DND-41 (cell line): ENCODE measurements at places on chromosomes 12 and 14.

- no peak for DNase-seq
Measured at GRCh38 chr14:89277203-89277602, 139.8 kb downstream of the FOXN3 start.

DNA sequence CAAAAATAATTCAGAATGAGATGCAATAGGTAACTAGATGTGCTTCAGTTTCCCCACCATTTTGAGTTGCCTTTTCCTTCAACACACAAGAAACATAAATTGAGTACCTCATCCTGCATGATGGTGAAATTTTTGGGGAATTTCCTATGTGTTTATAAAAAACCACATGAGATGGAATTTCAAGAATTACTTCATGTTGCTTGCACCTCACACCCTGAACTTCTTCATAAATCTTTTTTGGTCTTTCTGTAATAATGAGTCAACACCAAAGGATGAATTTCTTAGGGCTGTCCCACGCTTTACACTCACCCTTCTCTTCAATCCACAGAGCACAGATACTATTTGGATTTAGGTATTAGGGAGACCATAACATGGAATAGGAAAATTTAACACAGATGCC is 22.6 kb upstream of the LUM start:
- no peak for DNase-seq

DNA sequence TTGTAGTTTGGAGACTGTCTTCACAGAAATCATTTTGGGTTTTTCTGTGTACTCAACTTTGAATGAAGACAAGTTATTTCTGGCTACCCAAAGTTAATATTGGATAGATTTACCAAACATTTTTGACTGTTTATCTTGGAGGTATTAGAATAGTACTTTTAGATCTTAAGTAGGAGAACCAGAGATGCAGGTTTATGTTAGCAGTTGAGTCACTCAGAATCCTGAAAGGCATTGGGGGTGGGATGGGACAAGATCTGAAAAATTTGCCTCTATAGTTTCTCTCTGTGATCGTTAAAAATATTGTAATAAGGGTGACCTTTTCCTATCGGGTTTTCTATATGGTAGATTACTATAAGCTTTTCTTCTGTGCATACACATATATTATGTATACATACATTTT is 112.3 kb downstream of the TTC6 start:
- no peak for DNase-seq

DNA sequence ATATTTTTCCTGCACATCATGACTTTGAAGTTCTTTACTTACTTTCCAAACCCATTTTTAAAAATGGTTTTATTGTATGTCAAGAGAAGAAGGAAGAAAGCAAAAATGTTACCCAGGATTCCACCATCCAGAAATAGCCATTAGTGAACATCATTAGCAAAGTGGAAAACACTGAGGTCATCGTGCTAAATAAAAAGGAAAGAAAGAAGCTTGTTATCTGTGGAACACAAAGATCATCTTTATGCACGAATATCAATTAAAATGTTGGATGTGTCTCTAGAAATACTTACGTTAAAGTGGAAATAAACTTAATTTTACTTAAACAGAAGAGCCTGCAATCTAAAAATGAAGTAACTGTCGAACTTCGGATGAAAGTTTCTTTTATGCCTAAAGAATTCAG is 27.3 kb downstream of the SFSWAP start:
- no peak for DNase-seq

DNA sequence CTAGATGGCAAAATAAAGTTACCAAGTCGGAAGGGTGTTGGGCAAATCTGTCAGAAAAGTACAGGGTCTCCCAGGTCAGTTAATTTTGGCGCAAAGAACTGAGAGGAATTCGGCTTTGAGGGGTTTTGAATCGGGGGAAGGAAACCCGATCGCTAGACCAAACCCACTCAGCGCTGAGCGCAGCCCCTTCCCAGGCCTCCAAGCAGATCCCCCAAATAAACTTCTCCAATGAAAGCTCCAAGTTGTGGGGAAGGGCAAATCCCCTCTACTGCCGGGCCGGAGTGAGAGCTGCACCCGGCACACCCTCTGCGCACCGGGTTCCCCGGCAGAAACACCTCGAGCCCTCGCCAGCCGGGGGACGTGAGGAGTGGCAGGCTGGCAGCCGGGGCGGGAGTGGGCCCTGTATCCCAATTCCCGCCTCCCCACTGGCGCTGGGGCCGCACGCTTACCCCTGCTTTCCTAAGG is 441 bp downstream of the E2F7 start:
- no peak for DNase-seq

DNA sequence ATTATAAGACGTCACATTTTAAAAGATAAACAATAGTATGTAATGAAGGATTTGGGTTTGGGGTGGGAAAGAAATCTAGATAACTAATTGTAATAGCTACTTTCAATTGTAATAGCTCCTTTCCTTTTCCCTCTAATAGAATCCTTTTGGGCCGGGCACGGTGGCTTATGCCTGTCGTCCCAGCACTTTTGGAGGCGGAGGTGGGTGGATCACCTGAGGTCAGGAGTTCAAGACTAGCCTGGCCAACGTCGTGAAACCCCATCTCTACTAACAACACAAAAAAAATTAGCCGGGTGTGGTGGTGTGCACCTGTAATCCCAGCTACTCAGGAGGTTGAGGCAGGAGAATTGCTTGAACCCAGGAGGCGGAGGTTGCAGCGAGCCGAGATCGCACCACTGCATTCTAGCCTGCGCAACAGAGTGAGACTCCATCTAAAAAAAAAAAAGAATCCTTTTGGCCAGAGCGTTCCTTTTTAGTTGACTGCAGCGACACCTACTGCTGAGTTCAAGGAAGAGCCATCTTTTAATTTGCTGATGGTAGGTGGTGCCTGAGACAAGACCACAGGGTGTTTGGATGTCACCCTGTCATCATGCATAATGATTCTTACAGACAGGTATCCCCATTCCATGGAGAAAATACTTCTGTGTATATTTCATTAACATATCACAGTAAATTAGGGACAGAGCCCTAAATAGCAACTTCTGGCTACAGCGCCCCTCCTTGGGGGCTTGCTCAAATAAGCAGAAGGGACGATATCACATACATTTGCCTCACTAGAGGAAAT is 79.5 kb downstream of the ARMH4 start:
- peak; percentile 60 for DNase-seq

GRCh38 chr14:92917041-92917940 is 5.7 kb upstream of the CHGA start:
- no peak for DNase-seq

- DNase-seq = no peak
Measured at GRCh38 chr12:132593521-132593920, 16.9 kb downstream of the LRCOL1 start.

- DNase-seq = no peak
Measured at GRCh38 chr12:128458301-128458974, 191.5 kb downstream of the TMEM132C start.

DNA sequence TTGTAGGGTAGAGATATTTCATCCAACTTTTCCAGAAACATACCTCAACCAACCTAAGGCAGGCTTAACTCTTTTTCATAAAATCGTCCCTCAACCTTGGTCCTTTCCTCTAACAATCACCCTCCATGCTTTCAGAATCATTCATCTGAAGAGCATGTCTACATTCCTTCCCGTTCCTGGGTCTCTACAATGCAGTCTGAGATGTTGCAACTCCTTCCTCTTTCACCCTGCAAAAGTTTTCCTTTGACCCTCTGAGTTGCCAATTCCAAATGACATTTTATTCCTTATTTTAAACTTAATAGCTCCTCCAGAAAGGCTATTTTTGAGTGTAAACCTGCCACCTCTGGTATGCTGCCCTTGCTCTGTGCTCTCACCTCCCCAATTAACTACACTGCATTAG is 16.7 kb downstream of the SLC7A7 start:
- DNase-seq = no peak

- DNase-seq = no peak
Measured at GRCh38 chr12:100447381-100447780, 26.3 kb upstream of the NR1H4 start.

- DNase-seq = no peak
Measured at GRCh38 chr14:24843494-24843893, 206.5 kb downstream of the STXBP6 start.

- no peak for DNase-seq
Measured at GRCh38 chr12:2228535-2228934, 175.7 kb downstream of the CACNA1C start.

DNA sequence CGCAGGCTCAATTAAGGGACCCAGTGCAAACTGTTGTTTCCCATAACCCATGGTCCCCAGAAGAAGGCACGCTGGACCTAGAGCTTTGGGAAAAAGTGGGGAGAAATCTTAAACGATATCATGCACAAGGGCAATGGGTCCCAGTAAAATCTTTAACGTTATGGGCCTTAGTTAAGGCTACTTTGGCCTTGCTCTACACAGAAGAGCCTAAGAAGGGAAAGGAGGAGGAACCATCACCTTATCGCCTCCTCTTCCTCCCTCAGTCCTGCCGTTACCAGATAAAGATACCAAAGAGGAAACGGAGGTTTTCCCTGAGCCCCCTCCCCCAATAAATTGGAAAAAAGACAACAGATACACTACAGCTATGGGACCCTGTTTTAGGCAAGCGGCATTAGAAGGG is 116.9 kb downstream of the PPHLN1 start:
- DNase-seq = no peak

DNA sequence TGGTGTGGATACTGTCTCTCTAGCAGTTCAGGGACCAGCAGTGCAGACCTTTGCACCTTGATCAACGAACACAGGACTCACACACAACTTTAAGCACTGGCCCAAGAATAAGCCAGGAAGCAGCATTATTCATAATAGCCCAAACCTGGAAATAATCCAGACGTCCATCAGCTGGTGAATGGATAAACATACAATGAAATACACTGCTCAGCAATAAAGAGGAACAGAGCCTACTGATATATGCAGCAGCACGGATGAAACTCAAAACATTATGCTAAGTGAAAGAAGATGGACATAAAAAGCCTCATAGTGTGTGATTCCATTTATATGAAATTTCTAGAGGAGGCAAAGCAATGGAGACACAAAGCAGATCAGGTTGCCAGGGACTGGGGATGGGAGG is 303.9 kb upstream of the FKBP4 start:
- DNase-seq = no peak

DNA sequence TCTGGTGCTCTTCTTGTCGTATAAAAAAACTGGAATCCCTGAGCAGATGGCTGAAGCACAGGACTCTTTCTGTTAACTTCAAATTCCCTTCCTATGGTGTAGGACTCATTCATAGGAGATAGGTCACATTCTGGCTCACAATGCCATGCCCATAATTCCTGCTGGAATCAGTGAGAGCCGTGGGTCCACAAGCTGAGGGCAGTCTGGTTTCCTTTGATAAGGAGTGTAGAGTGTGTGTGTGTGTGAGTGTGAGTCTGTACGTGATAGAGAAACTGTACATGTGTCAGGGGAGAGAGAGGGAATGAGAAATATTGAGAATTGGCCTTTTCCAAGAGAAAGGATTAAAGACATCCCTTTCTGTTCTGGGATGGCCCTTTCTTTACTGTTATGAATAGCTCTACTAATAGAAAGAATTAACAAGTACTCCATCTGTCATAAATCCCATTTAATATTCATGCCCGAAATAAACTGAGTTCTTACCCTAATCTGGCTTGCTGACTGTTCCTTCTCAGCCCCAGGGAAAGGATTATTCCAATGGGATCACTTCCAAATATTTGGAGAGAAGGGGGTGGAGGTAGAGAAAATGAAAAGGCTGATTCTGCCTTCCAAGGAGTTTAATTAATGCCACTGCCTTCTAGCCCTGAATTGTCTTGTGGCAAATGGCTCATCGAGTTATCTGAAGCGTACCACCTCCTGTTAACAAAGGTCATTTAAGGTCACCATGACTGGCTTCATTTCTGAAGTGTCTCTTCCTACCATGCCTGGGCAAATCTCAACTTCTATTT is 79.0 kb downstream of the TMX1 start:
- no peak for DNase-seq

DNA sequence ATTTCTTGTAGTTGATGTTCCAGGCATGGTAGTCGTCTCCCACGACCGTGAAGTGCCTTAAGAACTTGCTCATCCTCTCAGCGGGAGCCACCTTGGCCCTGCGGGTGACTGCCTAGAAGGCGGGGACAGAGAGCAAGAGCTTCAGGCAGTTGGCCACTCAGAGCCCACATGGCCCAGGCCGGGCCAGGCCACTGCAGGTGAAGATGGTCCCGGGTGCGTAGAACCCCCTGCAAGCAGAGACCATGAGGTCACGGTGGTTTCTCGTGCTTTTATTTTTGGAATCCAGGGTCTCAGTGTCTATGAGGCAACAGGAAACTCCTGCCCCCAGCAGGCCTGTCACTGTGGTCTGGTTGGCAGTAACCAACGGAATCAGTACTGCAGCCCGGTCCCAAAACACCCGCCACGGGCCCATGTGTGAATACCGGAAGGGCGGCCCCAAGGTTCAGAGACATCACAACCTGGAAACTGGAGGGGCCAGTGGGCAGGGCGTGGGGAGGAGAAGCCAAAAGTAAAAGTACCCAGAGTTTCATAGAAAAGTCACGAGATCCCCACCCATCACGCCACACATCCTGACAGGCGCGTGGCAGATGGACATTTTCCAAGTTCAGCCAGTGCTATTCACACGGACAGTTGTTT is 27.5 kb downstream of the HVCN1 start:
- DNase-seq = no peak

- DNase-seq = no peak
Measured at GRCh38 chr14:103890821-103891666, 37.2 kb upstream of the TDRD9 start.

GRCh38 chr14:64279704-64280668 is 14.2 kb downstream of the ESR2 start:
- no peak for DNase-seq

- no peak for DNase-seq
Measured at GRCh38 chr12:1918884-1919236, 408 bp upstream of the CACNA2D4 start.

- peak; percentile 14 for DNase-seq
Measured at GRCh38 chr12:108194585-108194984, 65.5 kb downstream of the WSCD2 start.

- no peak for DNase-seq
Measured at GRCh38 chr12:106214571-106214970, 33.2 kb downstream of the CKAP4 start.

DNA sequence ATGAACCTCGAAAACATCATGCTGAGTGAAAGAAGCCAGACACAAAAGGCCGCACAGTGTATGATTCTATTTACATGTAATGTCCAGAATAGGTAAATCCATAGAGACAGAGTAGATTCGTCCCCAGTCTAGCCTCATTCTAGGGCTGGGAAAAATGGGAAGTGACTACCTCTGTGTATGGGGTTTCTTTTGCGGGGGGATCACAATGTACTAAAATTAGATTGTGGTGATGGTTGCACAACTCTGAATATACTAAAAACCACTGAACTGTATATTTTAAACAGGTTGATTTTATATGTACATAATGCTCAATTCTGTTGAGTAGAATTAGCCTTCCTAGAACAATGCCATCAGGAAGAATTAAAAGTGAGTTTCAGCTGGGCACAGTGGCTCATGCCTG is 6.3 kb upstream of the RILPL2 start:
- DNase-seq = no peak

DNA sequence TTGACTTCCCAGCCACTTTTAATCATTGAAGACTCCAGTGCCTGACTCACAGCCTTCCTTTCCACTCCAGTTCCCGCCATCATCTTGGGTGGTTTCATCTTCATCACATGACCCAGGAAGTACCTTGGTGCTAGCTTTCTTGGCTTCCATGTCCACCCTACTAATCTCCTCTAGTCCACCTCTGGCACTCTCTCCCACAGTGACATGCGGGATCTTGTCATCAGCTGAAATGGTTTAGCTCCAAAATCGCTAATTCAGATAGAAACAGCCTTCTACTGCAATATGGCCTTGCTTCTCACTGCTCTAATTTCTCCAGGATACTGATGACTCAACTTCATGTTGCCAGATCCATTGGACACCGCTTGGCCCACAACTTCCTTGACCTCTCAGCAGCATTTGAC is 24.5 kb downstream of the WDR20 start:
- DNase-seq = no peak

GRCh38 chr14:67863223-67863622 is 43.6 kb downstream of the RAD51B start:
- no peak for DNase-seq
